ENCODE measurements at places on chromosomes 6 and 20.

DNA sequence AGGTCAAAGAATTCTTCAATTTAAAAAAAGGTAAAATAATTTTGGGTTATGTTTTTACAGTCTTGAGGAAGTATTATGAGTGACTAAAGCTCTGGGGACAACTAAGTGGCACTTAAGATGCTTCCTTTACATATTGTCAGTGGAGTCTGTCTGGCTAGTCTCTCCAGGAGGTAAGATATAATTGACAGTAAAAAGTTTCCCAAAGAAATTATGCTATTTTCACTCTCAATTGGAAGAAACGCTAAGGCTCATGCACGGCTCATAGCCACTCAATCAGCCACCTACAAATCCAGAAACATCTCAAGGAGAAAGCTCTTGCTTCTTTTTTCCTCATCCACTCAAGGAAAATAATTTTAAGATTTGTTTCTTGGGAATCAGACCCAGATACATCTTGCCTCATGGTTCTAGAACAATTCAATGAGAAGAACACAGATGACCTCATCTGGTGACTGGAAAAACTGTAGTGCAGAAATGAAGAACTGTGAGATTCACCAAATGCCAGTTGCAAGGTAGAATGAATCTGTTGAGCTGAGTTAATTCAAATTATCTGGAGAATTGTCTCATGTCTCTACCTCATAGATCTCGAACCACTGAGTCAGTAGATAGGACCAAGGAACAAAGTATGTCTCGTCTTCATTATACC is 252.9 kb downstream of the TPBG start:
- DNase-seq, result no peak

- DNase-seq, result no peak
These were observed 20.0 kb downstream of the BMP6 start for GRCh38 chr6:7745942-7746341.

DNA sequence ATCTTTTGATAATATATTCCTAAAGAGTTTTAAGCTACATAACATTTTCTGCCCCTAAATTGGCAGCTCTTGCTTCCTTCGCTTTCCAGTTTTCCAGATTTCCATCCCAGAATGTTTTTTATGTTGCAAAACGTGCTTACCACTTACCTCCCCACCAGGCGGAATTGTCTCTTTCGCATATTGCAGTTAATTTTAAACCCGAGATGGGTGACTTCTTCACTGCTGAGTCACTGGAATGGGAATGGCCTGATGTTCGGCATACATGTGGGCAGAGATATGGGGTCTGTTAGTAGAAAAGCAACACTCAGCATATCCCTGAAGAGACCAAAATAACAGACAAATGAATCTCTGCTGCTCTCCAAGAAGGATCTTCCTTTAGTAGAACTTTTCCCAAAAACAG is 491.2 kb downstream of the PREX1 start:
- DNase-seq, result no peak

GRCh38 chr20:13839421-13840092 is 54.7 kb downstream of the NDUFAF5 start:
- no peak for DNase-seq

DNA sequence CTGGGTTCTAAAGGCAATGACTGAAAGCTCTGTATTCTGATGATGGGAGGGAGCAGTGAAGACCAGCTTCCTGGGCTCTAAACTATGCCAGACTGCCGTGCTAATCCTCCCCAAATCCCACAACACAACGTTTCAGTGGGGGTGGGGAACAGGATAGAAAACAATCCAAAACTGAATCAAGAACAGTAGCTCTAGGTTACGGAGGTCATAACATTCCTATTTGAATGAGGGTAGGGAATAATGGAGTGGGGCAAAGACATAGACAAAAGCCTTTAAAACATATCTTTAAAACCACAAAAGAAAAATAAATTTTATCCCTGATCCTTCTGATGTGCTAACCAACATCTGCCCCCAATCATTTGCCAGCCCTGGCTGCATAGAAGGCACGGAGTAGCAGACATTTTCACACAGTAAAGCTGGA is 7.8 kb downstream of the USP49 start:
- DNase-seq, result no peak

GRCh38 chr20:58824843-58825242 is 25.9 kb downstream of the GNAS-AS1 start:
- DNase-seq, result no peak

- no peak for DNase-seq
These were observed 17.3 kb upstream of the BHLHE23 start for GRCh38 chr20:63023936-63024571.

- DNase-seq, result no peak
These were observed 23.8 kb downstream of the TMEM14B start for GRCh38 chr6:10771371-10771894.

DNA sequence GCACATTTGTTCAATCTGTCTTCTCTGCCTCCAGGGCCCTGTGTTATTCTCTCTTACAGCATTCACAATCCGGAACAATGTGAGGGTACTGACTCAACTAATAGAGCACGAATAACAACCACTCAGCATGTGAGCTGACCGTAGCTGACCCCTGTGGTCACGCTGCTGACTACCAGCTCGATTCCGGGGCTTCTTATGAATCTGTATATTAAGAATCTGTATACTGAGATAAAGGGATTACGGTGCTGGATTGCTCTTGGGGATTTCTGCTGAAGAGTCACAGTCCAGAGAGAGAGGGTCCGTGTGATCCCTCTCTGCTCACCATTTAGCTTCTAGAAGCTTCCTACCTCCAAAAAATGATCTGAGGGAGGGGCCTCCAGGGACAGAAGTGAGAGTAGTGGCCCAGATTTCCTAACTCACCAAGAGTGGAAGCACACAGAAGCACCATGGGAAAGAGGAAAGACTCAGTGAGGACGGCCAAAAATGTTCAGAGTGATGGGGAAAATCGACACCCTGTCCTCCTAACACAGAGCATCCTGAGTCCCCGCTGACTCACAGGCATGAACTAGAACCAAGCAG is 156.2 kb downstream of the THBS2 start:
- DNase-seq, result no peak

- no peak for DNase-seq
These were observed 118.3 kb upstream of the SIRPA start for GRCh38 chr20:1776681-1777475.

- no peak for DNase-seq
These were observed 754 bp upstream of the TMEM170B start for GRCh38 chr6:11536795-11537194.

GRCh38 chr6:149357726-149358538 is 40.4 kb downstream of the TAB2 start:
- DNase-seq, result no peak

DNA sequence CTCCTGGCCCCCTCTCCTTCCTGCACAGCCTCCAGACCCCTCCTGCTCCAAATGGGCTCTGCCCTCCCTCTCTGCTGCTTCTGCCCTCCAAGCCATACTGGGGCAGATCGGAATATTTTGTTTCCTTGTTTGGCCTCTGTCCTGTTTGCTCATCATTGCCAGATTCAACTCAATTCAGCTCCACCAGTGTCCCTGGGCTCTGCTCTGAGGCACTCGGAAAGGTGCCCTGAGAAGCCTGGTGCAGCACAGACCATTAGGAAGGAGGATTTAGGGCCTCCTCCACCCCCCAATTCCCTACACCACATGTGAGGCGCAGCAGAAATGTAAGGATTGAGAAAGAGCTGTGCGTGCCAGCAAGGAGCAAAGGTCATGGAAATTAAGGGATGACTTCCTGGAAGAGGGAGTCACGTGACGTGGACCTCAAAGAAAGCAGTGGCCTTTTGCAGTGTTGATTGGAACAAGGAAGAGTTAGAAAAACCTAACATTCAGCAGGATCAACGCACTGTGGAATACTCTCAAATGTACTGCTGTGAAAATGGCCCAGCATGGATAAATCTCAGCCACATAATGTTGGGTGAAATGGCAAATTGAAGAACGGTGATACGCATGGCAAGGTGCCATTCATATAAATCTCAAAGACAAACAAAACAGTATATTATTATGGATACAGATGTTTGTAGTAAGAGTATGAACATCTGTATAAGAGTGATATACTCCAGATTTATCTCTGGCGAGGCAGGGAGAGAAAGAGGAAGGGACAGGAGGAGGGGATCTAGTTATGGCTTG is 229.5 kb upstream of the RNF24 start:
- no peak for DNase-seq

DNA sequence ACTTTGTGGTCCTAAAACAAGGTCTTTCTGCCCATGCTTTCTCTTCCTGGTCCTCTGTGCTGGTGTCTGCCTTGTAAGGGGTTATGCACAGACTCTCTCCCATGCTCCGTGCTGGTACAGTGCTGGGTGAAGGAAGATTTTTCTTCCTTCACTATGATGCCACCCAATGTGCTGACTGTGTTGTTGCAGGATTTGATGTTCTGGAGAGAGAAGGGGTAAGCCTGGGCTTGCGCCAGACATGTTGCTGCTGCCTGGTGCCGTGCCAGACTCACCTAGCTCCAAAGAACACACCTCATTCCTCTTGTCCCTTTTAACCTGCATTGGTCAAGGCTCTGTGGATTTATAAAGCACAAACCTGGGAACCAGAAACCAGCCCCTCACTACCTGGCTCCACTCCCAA is 28.4 kb upstream of the ARMH2 start:
- no peak for DNase-seq

DNA sequence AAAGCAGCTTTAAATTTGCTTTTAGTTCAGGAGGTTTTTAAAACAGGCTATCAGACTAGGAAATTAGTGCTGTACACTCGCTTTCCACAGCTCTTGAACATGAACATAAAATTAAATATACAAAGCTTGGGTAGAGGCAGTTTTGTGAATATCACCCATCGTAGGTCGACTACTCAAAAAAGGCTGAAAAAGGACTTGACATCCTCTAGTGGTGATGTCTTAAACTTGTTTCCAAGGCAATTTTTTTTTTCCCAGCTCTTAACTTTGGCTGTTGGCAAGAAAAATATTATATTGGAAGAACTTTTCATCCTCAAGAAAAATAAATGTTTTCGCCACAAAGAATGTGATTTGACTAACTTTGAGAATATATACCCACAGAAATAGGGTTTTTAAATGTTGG is 2.9 kb downstream of the MAP7 start:
- no peak for DNase-seq

DNA sequence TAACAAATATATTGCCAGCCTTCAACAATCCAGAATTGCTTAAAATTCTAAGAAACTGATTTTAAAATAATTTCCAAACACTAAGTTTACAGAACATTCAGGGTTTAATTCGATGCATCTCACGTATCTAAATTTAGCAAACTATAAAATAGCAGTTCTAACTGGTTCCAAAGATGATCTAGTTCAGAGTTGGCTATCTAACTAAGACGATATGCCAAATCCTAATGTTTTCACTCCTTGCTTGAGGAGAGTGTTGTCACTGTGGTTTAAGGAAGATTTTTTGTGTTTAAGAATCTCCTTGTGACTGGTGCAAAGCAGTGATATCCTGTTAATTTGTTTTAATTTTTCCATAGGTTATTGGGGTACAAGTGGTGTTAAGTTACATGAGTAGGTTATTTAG is 311.5 kb upstream of the ID4 start:
- no peak for DNase-seq

- no peak for DNase-seq
These were observed 8.6 kb downstream of the VNN2 start for GRCh38 chr6:132749111-132749510.
